Stimulated activated CD8-positive, alpha-beta memory T cell treated with anti-CD3 and anti-CD28 coated beads, Interleukin-15, amount 100 ng/mL, for 48 hours (primary cell): ENCODE measurements at places on chromosomes 1 and 21.

DNA sequence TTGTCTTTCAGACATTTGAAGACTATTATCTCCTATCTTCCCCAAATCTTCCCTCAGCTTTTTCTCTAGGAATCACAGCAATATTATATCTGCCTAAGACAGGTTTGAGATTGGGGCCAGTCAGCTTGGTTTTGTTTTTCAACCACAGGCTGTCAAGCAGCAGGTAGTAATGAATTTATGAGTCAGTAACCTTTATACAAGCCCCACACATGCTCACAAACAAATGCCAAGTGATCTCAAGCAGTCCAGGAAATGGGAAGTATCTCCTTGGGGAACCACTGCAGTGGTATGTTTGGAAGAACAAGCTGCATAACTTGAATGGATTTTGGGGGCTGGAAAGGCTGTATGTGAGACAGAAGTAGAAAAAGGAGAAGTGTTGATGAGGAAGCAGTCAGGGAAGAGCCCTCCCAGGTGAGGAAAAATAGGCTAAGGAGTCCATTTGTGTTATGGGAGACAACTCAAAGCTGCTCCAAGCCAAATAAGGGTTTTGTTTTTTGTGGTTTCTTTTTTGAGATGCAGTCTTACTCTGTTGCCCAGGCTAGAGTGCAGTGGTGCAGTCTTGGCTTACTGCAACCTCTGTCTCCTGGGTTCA, 2.1 kb downstream of the DHDDS start:
- no peak for DNase-seq

- DNase-seq: no peak
These were observed 79.6 kb downstream of the HS2ST1 start for GRCh38 chr1:86994061-86994460.

- DNase-seq: no peak
These were observed 1.9 kb upstream of the MAD2L2 start for GRCh38 chr1:11682799-11683198.

DNA sequence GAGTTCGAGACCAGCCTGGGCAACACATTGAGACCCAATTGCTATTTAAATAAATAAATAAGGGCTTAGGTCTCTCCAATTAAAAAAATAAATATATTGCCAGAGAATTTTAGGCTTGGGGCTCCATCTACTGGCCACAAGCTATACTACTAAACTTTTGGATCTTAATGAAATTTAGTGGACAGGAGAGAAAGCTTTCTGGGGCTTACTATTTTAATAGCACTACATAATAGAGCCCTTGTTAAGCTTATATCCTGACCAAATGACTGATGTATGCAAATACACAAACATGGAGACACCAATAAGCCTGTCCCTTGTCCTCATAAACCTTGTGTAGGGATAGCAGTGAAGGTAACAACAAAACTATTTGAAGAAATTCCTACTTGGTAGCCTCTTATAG, 18.4 kb downstream of the CCT3 start:
- no peak for DNase-seq

DNA sequence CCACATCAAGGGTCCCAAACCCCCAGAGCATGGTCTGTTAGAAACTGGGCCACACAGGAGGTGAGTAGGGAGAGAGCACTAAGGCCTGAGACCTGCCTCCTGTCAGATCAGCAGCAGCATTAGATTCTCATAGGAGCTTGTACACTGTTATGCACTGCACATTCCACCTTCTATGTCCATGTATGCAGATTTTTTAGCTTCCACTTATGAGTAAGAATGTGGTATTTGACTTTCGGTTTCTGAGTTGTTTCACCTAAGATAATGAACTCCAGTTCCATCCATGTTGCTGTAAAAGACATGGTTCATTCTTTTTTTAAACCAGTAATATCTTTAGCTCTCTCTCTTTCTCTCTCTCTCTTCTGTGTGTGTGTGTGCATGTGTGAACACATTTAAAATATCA, 663 bp upstream of the GBP6 start:
- no peak for DNase-seq

- DNase-seq: no peak
These were observed 1.7 kb upstream of the FAM89A start for GRCh38 chr1:231041719-231042261.

DNA sequence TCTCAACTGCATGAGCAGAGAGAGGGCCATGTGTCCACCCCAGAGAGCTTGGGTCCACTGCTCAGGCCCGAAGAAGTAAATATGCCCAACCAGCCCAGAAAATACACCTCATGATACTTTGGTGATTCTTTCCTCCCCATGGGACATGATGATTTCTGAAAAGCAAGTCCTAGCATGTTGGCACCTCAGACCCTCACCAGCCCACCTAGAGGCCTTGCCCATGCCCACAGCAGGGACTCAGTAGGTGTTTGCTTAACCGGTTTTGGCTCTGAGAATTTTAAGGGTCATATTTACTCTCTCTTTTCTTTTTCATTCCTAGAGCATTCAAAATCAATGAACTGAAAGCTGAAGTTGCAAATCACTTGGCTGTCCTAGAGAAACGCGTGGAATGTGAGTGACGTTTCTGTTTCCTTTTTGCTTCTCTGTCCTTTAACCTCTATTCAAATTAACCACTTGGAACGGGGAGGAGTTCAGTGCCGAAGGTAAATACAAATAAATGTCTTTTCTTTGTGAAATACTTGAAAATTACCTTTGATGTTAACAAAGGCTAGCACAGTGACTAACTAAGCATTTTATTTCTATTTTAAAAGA, 79.7 kb downstream of the PDE9A start:
- no peak for DNase-seq

- DNase-seq: no peak
These were observed 5.9 kb downstream of the PRRX1 start for GRCh38 chr1:170669586-170670530.

DNA sequence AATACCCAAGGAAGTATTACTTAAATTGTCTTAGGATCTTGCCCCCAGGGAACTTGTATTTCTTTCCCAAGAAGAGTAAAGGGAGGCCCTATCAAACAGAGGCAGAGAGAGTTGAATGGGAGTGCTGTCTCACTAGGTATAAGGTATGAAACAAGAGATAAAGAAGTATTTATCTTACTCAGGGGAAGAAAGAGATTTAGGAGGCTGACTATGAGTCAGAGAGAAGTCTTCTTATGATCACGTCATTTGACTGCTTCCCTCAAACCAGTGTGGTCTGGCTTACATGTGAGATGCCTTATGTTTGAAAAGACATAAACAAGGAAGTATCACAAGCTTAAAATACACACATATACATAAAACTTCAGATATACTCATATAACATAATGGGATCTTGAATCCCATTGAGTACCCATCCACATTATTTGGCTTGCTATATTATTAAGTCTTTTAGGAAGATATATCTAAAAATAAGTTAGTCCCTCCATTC, 29.6 kb downstream of the DUSP10 start:
- DNase-seq: no peak

- DNase-seq: no peak
These were observed 1.7 kb downstream of the EXOC8 start for GRCh38 chr1:231335663-231336602.

DNA sequence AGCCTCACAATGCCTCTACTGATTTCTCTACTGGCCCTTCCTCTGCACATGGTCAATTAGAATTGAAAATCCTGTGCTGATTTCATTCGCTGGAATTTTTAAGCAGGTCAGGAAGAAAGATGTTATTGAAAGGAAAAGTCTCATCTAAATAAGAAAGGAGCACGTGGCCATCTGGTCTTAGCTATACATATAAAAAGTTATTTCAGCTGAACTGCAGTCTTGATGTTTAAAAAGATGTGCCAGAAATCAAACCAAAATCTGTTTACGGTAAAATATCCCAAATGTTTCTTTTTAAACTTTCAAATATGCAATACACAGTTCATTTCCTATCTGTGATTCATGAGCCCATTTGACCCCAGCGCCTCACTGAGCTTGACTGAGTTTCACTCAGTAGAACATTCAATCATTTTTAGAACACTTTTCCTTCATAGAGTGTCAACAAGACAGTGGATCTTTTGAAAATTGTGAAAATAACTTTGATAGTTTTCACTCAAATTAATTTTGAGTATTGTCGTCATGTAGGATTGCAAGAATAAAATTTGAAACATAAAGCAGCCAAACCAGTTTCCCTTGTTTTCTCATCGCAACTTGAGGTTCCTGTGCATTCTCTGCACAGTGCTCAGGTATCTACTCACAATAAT, 293.6 kb downstream of the PTPRC start:
- no peak for DNase-seq

- no peak for DNase-seq
These were observed 23.4 kb upstream of the KIF1B start for GRCh38 chr1:10187026-10187334.
